Islet precursor cell (in vitro differentiated cells): ENCODE measurements at places on chromosomes 4 and X.

DNA sequence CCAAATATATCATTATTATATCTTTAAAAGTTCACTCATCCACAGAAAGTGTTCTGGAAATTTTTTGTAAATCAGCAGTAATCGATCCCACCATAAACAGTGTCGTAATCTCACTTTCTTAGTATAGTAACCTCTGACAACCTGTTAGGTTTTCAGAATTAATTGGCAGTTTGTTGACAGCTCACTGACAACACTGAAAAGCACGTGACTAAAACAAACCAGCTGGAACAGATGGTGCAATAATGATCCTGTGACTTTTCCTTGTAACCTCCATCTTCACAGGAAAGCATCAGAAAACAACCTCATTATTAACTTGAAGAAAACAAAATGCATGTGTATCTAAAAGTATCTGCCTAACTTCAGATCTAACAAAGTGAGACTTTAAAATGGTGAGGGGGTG, 48.5 kb downstream of the FSTL5 start:
- DNase-seq: no peak

DNA sequence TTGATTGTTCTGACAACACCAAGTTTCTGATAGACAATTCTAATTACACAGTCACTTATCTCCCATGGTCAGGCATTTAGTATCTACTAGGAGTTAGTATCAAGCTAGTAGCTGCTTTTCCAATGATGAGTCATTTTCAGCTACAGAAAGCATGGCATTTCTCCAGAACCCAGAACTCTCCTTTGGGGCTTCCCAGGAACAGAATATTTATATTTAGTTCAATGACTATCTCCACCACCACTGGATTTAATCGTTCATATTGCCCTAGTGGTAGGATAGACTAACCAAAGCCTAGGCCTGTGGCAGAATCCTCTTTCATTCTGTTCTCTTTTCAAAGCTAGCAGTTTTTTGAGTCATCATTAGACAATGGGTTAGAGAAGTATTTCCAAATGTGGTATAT, 569.4 kb downstream of the GABRG1 start:
- no peak for DNase-seq

DNA sequence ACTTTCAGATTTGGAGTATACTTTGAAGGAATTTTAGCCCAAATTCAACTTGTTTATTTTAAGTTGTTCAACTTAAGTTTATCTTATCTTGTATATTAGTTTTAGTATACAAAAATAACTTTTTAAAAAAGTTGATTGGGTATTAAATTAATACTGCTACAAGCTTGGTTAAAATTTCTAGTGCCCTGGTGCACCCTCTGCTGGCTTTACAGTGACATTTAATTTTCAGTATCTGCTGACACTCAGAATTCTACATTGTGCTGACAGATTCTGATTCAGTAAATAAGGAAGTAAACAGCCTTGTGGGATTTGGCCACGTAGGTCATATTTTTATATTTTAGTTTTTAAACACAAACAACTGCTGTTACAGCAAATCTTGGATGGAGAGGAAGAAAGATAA, 2.9 kb downstream of the EDA start:
- no peak for DNase-seq

DNA sequence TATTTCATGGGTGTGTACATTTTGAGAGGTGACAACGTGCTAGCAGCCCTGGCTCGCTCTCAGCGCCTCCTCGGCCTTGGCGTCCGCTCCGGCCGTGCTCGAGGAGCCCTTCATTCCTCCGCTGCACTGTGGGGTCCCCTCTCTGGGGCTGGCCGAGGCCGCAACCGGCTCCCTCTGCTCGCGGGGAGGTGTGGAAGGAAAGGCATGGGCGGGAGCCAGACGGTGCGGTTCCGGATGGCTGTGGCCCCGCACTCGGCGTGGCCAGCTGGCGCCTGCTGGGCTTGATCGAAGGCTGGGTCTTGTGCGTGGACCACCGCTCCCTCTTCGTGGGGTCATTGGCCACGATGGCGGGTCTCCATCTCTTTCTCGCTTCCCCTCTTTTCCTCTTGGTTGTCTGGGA, 17.2 kb upstream of the SFRP2 start:
- DNase-seq: no peak

GRCh38 chr4:125666635-125667034, 351.9 kb downstream of the FAT4 start:
- DNase-seq: no peak

DNA sequence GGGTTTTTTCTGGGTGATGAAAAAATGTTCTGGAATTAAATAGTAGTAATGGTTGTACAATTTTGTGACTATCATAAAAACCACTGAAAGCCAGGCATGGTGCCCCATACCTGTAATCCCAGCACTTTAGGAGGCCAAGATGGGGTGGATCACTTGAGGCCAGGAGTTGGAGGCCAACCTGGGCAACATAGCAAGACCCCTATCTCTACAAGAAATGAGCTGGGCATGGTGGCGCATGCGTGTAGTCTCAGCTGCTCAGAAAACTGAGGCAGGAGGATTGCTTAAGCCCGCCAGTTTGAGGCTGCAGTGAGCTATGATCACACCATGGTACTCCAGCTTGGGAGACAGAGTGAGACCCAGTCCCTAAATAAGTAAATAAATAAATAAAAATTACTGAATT, 58.3 kb upstream of the TMEM131L start:
- no peak for DNase-seq

- no peak for DNase-seq
These were observed 65.7 kb upstream of the KCNIP4 start for GRCh38 chr4:22014222-22014741.

DNA sequence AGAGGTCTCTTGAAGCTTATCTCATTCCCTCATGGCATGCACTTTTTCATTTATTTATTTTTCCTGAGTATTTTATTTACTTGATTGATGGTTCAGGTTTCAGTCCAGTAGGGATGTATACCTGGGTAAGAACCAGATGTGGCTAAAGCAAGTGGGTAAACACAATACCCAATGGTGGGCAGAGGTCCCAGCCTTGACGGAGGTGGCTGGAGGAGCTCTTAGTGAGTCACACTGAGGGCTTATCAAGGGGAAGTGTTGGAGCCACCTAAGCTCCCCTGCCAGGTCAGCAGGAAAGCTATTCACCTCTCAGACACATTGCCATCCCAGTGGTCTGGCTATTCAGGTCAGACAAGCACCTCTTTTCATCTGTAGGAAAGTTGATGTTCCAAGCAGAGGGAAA, 236.2 kb upstream of the MAGEB16 start:
- DNase-seq: no peak

DNA sequence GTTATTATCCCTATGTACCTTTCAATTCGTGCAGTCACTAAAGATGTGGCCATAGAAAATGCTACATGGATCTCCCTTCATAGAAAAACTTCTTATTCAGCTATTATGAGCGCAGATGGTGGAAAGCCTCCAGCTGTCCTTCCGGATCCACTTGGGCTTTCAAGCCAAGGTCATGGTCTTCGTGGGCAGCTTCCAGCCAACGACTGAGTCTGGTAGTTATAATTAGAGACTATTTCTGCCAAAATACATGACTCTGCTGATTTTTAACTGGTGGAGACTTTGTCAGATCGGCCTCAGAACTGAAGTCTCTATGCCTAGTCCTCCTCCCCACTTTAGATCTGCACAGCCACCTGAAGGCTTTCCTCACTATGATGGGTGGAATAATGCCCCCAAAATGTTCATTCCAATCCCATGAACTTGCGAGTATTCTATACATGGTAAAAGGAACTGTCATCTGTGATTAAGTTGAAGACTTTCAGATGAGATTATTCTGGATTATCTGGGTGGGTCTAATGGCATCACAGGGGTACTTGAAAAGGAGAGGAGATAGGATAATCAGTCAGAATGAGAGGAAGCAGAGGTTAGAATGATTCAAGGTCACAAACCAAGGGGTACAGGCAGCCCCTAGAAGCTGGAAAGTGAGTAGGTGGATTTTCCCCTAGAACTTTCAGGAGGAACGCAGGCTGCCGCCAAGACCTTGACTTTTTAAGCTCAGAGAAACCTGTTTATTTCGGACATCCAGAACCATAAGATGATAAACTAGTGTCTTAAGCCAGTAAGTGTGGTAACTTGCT, 171.1 kb upstream of the CXCL13 start:
- no peak for DNase-seq

GRCh38 chr4:158778156-158778711, 9.4 kb downstream of the FNIP2 start:
- DNase-seq: no peak

GRCh38 chrX:134732152-134732551, 73.9 kb upstream of the PLAC1 start:
- DNase-seq: no peak

- DNase-seq: no peak
These were observed 11.0 kb downstream of the GNRHR start for GRCh38 chr4:67743194-67743593.

GRCh38 chr4:6659897-6660296, 19.4 kb downstream of the MRFAP1 start:
- DNase-seq: no peak

DNA sequence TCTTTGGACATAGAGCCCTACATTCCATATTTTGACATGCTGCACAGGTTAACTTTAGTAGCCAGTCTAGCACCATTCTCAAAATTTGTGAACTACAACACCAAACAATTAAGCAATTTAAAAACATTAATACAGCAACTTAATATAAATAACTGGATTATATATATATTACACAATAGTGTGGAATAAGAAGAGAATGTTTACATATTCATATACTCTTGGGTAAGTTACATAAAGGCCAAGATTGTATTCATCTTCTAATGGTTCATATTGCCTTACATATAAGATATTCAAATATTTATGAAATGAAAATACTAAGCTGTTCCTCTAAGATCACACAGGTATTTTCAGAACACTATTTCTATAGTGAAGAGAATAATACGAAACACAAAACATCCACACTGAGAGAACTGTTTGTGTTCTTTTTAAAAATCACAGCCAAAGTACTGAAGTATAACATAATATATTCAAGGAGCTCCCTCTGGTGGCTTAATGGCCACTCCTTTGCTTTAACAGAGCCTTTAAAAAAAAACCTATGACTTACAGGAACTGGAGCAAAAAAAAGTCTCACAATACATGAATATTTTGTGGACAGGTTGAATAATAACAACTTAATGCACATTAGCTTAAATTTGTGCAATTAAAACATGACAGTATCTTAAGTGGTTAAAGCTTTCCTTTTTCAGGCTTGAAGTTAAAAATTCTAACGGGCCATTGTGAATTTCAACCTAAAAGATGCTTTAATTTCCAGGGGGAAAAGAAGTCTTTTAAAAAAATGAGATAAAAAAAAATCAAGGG, 46.2 kb downstream of the NEK1 start:
- no peak for DNase-seq
